Kidney (tissue), 22 donors: ENCODE measurements at places on chromosomes 12 and 14.

DNA sequence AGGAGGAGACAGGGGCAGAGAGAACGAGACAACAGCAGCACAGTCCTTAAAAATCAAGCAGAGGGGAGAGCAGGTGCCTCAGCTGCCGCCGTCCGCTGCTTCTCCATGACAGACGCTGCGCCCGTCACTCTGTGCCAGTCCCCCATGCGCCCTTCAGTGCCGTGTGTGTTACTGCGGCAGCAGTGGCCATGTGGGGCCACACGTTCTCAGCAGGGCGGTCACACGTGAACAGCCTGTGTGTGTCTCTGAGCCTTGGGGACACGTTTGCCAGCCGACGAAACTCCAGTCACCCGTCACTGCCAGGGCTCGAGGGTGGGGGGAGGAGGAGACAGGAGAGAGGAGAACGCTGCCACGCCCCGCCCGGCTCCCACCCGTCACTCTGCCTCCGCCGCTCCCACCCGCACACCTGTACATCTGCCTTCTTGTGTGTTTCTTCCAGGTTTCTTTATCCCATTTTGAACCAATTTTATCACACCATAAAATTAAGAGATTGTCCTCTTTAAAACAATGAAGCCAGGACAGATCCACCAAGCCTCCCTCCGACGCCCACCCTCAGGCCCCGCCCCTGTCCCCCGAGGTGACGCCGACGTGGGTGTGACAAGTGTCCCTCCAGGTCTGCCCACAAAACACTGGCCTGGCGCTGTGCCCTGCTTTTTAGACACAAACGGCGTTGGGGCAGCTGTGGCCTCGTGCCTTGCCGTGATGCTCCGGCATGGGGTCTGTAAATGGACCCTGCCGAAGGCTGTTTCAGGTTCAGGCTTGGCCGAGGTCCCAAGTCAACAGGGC lies 58.2 kb downstream of the GALNT9 start:
- DNase-seq = no peak

DNA sequence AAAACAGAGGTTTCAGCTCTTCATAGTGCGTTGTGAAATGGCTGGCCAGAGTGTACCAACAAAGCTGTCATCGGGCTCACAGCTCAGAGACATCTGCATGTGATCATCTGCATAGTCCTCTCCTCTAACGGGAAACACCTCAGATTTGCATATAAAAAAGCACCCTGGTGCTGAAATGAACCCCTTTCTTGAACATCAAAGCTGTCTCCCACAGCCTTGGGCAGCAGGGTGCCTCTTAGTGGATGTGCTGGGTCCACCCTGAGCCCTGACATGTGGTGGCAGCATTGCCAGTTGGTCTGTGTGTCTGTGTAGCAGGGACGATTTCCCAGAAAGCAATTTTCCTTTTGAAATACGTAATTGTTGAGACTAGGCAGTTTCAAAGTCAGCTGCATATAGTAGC lies 14.3 kb upstream of the PAPLN start:
- no peak for DNase-seq

- DNase-seq = no peak
These were observed 16.4 kb downstream of the MLXIP start for GRCh38 chr12:122094735-122095631.

DNA sequence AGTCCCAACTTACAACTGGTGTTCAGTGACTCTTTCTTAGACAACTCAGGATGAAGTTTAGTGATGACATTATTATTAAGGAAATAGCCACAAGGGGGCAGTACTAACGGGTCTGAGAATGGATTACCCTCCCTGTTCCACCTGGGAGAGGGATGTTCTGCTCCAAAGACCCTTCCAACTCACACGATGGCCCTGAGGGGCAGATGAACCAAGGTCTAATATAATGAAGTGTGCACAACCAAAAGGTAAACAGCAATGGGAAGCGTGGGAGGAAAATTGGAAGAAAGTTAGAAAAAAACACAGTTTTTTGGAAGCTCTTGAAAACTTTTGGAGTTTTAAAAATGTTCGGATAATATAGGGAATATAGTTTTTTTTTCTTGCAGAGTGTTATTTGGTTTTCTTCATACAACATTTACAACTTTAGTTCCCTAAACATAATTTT lies 24.0 kb downstream of the FGF6 start:
- peak; percentile 48 for DNase-seq

- DNase-seq = peak; percentile 67
These were observed 739 bp downstream of the JPH4 start for GRCh38 chr14:23577710-23578392.

DNA sequence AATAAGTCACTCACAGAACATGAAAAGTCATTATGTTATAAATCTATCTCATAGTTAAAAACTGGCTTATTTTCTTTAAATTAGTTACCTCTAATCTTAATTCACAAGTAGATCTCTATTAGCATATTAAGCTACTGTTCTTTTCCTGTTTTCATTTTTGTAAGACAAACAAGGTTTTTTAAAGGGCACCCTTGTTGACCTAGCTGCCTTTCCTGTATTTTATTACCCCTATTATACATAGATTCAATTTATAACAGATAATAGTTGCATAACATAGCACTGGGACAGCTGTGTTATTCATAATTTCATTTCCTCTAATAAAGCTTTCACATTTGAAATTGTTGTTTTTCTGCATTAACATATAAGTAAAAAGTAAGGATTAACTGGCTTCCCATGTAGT lies 1500.7 kb upstream of the FLRT2 start:
- DNase-seq = no peak
